D721Med (cell line): ENCODE measurements at places on chromosomes 5 and 9.

DNA sequence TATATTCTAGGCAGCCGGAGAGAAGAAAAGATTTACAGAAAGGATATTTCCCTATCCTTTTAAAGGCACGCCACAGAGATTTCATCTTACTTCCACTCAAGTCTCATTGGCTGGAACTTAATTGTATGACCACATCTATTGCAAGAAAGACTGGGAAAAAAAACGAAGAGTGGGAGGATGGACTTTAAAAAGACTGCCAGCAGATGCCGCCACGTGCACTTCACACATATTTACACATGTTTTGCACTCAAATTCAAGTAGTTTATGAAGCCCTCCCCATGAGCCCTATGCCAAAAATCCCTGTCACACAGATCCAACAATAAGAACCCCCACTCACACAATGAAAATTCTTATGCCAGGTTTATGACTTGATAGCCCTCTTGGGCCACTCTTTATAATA is 138.5 kb upstream of the TYRP1 start:
- no peak for DNase-seq

- no peak for DNase-seq
Observed at GRCh38 chr9:23717505-23717904, 108.5 kb downstream of the ELAVL2 start.

GRCh38 chr5:168607946-168608345 is 28.8 kb upstream of the PANK3 start:
- DNase-seq: no peak

GRCh38 chr9:27675354-27675753 is 102.1 kb upstream of the C9orf72 start:
- no peak for DNase-seq

DNA sequence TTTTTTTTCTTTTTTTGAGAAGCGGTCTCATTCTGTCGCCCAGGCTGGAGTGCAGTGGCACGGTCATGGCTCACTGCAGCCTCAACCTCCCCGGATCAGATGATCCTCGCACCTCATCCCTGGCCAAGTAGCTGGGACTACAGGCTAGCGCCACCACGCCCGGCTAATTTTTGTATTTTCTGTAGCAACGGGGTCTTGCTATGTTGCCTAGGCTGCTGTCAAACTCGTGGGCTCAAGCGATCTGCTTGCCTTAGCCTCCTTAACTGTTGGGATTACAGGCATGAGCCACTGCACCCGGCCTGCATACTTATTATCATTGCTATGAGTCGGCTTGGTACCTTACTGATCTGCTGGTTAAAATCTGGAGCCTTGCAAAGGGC is 790 bp upstream of the IARS1 start:
- DNase-seq: no peak
